ENCODE measurements at places on chromosomes 7 and 10. TPM values are rescaled to one million over a fixed set of nuclear protein-coding genes. Genes with fewer than 3 reads are reported as not detected.

GRCh38 chr10:110354322-110354766 lies 49.6 kb upstream of the SMNDC1 start:
- peak; percentile 89 for DNase-seq
- peak overlapping the region; percentile 84 for H3K4me3 ChIP-seq

GRCh38 chr7:115125750-115126149 lies 203.9 kb downstream of the MDFIC start:
- no peaks in the 10 kb centered on the region for H3K27me3 ChIP-seq
- peaks cover 1% of the 10 kb centered on the region for H3K4me1 ChIP-seq
- no peak overlapping the region for H3K4me3 ChIP-seq

- peak; percentile 51 for DNase-seq
- H3K4me3 ChIP-seq: no peak within 1 kb of the TSS
- no peak within 1 kb of the TSS for H3K27ac ChIP-seq
- H3K4me1 ChIP-seq: peaks cover 3% of the 10 kb centered on the region
These were observed at the start of gene ARMC3 for GRCh38 chr10:22927661-22928403. TSS of gene ARMC3 (plus strand) at chr10:22928053. CDS start at chr10:22931997, 3,944 bp downstream.

DNA sequence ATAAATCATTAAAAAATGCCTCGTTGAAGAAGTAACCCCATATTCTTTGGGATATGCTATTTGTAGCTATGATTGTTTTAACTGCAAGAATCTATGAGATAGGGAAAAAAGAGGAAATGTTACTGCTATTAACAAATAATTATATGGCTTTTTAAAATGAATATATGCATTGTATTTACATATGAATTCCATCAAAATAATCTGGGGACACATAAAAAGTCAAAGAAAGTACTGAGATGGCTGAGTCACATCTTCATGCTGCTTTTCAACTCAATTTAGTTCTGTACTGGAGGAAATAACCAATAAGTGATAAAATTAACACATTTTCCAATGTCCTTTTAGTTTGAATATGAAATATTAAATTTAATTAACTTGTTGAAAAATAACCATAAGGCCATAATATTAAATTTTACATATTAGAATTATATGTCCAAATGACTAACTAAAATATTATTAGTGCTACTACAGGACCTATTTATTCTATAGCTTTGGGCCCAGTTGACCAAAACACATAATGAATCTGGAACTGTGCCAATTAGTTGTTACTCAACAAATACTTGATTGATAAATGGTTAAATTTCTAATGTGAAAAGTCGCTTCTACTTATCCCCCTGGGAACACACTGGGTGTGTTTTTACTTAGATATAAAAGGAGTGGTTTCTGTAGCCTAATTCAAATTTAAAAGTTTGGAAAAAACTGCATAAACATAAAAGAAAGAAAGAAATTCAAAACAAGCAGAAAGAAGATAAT lies 214.6 kb upstream of the PFKP start:
- no peak for DNase-seq
- no peak overlapping the region for H3K4me3 ChIP-seq
- peaks cover 9% of the 10 kb centered on the region for H3K27me3 ChIP-seq
- H3K27ac ChIP-seq: no peak overlapping the region
- H3K4me1 ChIP-seq: no peaks in the 10 kb centered on the region

GRCh38 chr10:54576541-54576940 lies 224.5 kb downstream of the PCDH15 start:
- H3K4me1 ChIP-seq: no peaks in the 10 kb centered on the region
- no peaks in the 10 kb centered on the region for H3K27me3 ChIP-seq
- H3K4me3 ChIP-seq: no peak overlapping the region
- no peak for DNase-seq
- H3K36me3 ChIP-seq: no peaks in the 10 kb centered on the region

GRCh38 chr7:81719865-81720264 lies 50.0 kb downstream of the HGF start:
- H3K27ac ChIP-seq: no peak overlapping the region
- H3K36me3 ChIP-seq: no peaks in the 10 kb centered on the region
- H3K27me3 ChIP-seq: no peaks in the 10 kb centered on the region
- H3K4me1 ChIP-seq: no peaks in the 10 kb centered on the region

- H3K4me3 ChIP-seq: no peak overlapping the region
- peaks cover 24% of the 10 kb centered on the region for H3K27me3 ChIP-seq
- no peaks in the 10 kb centered on the region for H3K36me3 ChIP-seq
- H3K4me1 ChIP-seq: no peaks in the 10 kb centered on the region
These were observed 68.3 kb upstream of the FAM171A1 start for GRCh38 chr10:15439341-15439842.

GRCh38 chr10:70920519-70920918 lies 32.2 kb upstream of the PCBD1 start:
- peaks cover 4% of the 10 kb centered on the region for H3K27me3 ChIP-seq
- H3K27ac ChIP-seq: no peak overlapping the region
- H3K4me1 ChIP-seq: no peaks in the 10 kb centered on the region
- no peak overlapping the region for H3K4me3 ChIP-seq

GRCh38 chr10:10133281-10133680 lies 884.4 kb upstream of the CELF2 start:
- no peaks in the 10 kb centered on the region for H3K36me3 ChIP-seq
- no peak for DNase-seq
- H3K27ac ChIP-seq: no peak overlapping the region
- H3K4me1 ChIP-seq: peaks cover 2% of the 10 kb centered on the region
- H3K27me3 ChIP-seq: no peaks in the 10 kb centered on the region
- no peak overlapping the region for H3K4me3 ChIP-seq

DNA sequence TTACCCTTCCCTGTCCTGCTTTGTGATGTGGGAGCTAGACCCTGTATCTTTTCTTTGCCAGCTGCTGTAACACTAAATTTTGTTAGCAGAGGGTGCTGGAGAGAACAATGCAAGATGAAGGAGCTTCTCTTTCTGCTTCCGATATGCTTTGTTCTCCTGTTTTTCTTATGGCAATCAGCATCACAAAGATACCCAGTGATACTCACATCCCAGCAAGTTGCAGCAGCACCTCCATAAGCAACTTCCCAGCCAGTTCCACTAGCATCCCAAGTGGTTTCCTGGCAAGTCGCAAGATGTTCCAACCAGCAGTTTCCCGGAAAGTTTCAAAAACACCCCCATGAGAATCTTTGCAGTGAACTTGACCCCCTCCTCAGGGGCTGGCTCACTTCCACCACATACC lies 148.6 kb downstream of the IMMP2L start:
- no peak for DNase-seq
- no peak overlapping the region for H3K4me3 ChIP-seq
- H3K27me3 ChIP-seq: no peaks in the 10 kb centered on the region
- no peak overlapping the region for H3K27ac ChIP-seq

GRCh38 chr10:33235251-33235884 lies 99.1 kb downstream of the NRP1 start:
- H3K36me3 ChIP-seq: no peaks in the 10 kb centered on the region
- H3K4me3 ChIP-seq: no peak overlapping the region

GRCh38 chr10:26890956-26891355 lies 30.2 kb upstream of the ABI1 start:
- no peaks in the 10 kb centered on the region for H3K36me3 ChIP-seq
- H3K27ac ChIP-seq: no peak overlapping the region
- H3K4me3 ChIP-seq: no peak overlapping the region
- DNase-seq: peak; percentile 55
- no peaks in the 10 kb centered on the region for H3K4me1 ChIP-seq
- peaks cover 4% of the 10 kb centered on the region for H3K27me3 ChIP-seq

DNA sequence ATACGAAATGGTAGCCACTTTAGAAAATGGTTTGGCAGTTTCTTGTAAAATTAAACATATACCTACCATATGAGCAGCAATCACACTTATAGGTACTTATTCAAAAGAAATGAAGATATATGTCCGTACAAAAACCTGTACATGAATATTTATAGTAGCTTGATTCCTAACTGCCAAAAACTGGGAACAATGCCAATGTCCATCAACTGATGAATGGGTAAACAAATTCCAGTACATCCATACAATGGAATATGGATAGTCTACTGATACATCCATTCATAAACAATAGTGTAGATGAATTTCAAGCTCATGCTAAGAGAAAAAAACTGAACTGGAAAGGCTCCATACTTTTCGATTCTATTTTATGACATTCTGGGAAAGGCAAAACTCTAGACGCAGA lies 68.5 kb downstream of the AGK start:
- H3K4me3 ChIP-seq: no peak overlapping the region
- DNase-seq: no peak
- no peaks in the 10 kb centered on the region for H3K27me3 ChIP-seq
- no peak overlapping the region for H3K27ac ChIP-seq

GRCh38 chr10:60958892-60959601 lies 15.1 kb upstream of the RHOBTB1 start:
- no peak overlapping the region for H3K4me3 ChIP-seq
- H3K36me3 ChIP-seq: no peaks in the 10 kb centered on the region
- peaks cover 3% of the 10 kb centered on the region for H3K4me1 ChIP-seq
- no peak for DNase-seq
- no peak overlapping the region for H3K27ac ChIP-seq

DNA sequence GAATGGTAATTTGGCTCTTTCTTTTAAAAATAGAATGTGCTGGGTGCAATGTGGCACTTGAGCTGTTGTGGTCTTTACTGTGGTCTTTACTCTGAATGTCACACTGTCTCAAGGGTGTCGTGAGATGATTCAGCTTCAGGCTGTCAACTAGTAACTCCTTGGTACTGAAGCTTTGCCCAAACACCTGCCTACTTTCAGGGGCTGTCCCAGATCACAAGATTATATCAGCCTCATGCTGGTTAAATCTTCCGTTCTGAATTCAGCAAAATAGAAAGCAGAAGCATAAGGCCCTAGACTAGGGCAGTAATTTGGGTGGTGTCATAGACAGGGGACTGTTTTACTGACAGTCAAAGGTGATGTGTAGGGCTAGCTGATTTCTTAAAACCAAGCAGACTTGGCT lies 110.9 kb downstream of the BAMBI start:
- peaks cover 2% of the 10 kb centered on the region for H3K4me1 ChIP-seq
- no peak overlapping the region for H3K4me3 ChIP-seq
- DNase-seq: no peak
- H3K27ac ChIP-seq: no peak overlapping the region
- no peaks in the 10 kb centered on the region for H3K36me3 ChIP-seq
- peaks cover 10% of the 10 kb centered on the region for H3K27me3 ChIP-seq

DNA sequence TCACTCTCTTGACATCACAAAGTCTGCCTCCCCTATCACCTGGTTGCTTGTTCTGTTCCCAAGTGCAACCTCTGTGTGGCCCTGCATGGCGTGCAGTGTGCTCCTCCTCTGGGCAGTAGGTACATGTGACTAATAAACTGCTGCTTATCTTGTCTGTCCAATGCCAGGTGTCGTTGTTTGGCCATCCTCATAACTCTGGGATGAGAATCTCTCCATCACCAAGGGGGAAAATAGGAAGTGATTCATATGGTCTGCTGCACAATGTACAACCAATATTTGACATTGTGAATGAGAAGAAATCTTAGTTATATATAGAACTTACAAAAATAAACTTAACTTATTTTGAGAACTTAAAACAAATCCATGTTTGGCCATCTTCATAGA lies 135.2 kb downstream of the INHBA start:
- no peaks in the 10 kb centered on the region for H3K36me3 ChIP-seq
- H3K4me1 ChIP-seq: no peaks in the 10 kb centered on the region
- DNase-seq: no peak
- H3K27ac ChIP-seq: no peak overlapping the region
- H3K27me3 ChIP-seq: no peaks in the 10 kb centered on the region

DNA sequence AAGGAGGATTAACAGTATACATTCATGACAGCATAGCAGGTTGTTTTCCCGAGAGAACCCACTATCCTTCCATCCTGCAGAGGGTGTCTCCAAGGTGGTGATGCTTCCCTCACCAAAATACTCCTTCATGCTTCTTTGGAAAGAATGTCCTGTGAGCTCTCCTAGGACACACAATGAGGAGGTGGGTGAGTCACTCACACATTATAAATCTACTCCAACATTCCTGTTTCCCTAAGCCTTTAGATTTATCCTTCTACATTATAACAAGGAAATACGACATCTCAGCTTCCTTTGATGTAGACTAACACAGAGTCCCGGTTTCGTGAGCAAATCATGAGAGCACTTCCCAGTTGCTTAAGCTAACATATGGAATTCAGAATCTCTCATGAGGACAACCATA lies 689.7 kb upstream of the CELF2 start:
- H3K4me1 ChIP-seq: no peaks in the 10 kb centered on the region
- no peaks in the 10 kb centered on the region for H3K36me3 ChIP-seq
- DNase-seq: no peak
- H3K4me3 ChIP-seq: no peak overlapping the region
- no peak overlapping the region for H3K27ac ChIP-seq

GRCh38 chr7:50321487-50322067 lies 17.1 kb downstream of the IKZF1 start:
- no peaks in the 10 kb centered on the region for H3K27me3 ChIP-seq
- H3K4me1 ChIP-seq: peaks cover 87% of the 10 kb centered on the region
- peaks cover 90% of the 10 kb centered on the region for H3K36me3 ChIP-seq
- peak overlapping the region; percentile 36 for H3K4me3 ChIP-seq
- no peak for DNase-seq
- peak overlapping the region; percentile 36 for H3K27ac ChIP-seq

DNA sequence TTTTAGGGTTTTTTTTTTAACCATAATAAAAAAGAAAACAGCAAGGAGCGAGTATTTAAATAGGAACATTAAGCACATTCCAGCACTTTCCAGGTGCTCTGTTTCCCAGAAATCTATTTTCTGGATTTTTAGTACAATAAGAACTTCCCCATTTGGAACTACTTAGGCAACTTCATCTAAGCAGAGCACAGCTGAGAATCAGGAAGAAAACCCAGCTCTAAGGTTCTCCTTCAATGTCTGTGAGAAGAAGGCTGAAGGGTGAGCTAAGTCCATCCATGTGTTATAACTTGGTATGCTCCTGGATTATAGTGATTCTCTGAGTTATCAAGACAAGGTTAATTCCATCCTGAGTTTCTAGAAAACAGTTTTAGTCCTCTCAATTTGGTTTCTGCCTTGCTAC lies 181.9 kb downstream of the CYP26A1 start:
- H3K27ac ChIP-seq: no peak overlapping the region
- no peaks in the 10 kb centered on the region for H3K4me1 ChIP-seq
- DNase-seq: no peak
- H3K27me3 ChIP-seq: no peaks in the 10 kb centered on the region
- H3K36me3 ChIP-seq: no peaks in the 10 kb centered on the region

DNA sequence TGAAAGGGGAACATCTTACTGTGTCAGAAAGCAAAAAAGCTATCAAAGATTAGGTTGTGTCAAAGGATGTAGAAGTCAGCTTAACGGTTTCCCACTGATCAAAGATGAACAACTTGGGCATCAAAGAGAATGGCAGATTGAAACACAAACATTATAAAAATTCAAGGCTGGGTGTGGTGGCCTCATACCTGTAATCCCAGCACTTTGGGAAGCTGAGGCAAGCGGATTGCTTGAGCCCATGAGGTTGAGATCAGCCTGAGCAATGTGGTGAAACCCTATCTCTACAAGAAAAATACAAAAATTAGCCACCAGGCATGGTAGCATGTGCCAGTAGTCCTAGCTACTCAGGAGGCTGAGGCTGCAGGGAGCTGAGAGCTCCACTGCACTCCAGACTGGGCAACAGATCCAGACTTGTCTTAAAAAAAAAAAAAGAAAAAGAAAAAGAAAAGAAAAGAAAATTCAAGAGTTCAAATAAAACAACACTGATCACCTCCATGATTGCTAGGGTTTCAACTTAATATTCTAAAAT lies 34.5 kb downstream of the RTKN2 start:
- H3K4me1 ChIP-seq: peaks cover 9% of the 10 kb centered on the region
- peak overlapping the region; percentile 46 for H3K4me3 ChIP-seq
- peak overlapping the region; percentile 64 for H3K27ac ChIP-seq
- no peaks in the 10 kb centered on the region for H3K27me3 ChIP-seq
- DNase-seq: no peak

Gene ADGRA1
- not detected for total RNA-seq

Gene NME8
- total RNA-seq: not detected

Gene PRLHR
- total RNA-seq: not detected

Gene SFTPA1
- not detected for total RNA-seq

Gene KIAA1217
- total RNA-seq: 2.0 TPM

Gene GOLGA7B
- total RNA-seq: 10.5 TPM

Gene ORAI2
- total RNA-seq: 59.5 TPM

Gene OR2F2
- not detected for total RNA-seq

Gene CCZ1
- 108 TPM for total RNA-seq

Gene ZNHIT1
- total RNA-seq: 59.9 TPM

Gene NAT16
- total RNA-seq: not detected

Measured in activated CD4-positive, alpha-beta memory T cell treated with anti-CD3 and anti-CD28 coated beads, Interleukin-2, amount 10 ng/mL, durations not matched to agents 7 days and 5 days (primary cell).